ENCODE measurements at places on chromosomes 11 and 22.

GRCh38 chr11:20158597-20159257 lies 1.5 kb downstream of the DBX1 start:
- DNase-seq = no peak

- DNase-seq = no peak
These were observed 4.5 kb downstream of the RNF121 start for GRCh38 chr11:71933141-71933933.

GRCh38 chr11:113249786-113250185 lies 64.6 kb upstream of the TTC12 start:
- DNase-seq = no peak

DNA sequence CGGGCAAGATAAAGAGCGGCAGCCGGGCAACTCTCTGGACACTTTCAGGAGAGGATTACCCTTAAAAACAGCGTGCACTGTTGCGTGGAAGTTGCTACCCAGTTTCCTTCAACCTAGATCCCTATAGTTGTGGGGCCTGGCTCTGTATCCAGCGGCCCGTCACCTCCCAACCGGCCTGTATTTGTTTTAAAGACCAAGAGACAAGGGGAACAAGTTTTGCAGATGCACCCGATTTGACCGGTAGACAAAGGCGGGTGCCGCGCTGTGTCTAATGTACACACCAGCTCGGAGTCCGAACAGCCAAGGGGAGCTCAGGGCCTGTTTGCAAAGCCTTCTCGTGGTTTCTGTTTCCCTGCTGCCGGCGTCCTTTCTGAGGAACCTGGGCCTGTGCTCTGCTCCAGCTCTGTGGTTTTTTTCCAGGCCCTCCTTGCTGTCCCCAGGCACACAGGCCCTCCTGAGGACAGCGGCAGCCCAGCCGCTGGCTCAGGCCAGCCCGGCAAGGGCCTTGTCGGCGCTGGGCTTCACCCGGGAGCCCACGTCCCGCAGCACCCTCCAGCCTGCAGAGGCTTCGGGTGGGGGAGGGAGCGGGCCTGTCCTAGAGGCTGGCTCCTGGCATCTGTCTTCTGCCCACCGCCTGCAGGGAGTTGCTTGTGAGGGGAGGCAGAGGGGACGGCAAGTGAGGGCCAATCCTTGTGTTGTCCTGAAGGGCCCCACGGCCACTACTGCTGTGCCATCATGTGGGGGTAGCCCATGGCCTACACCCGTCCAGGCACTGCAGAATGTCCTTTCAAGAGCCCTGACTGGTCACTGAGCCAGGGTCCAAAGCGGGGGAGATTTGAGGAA lies 1.4 kb downstream of the TBX1 start:
- no peak for DNase-seq

DNA sequence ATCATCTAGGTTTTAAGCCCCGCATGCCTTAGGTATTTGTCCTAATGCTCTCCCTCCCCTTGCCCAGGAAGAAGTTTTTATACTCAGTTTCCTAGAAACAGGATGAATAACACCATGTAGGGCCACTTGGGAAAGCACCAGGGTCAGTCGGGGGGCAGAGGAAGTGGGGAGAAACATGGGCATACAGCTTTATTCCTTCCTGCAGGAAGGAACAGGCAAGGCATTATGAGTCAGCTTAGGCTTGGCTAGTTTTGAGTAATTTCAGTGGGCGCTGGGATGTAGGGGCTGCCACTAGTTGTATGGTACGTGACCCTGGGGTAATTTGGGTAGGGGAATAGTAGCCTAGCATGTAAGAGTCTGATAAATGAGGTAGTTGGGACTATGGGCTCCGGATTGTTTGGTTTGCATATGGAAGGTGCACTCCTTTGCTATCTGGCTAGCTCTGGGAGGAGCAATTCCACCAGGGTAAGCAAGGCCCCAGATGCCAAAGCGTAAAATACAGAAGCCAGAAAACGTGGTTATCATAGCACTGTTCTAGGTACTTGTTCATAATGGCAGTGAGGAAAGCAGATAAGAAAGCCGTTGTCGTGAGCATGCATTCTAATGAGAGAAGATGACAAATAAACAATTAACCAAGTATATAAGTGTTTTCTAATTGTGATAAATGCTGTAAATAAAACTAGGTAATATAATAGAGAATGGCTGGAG lies 24.8 kb downstream of the ACER3 start:
- DNase-seq = no peak

DNA sequence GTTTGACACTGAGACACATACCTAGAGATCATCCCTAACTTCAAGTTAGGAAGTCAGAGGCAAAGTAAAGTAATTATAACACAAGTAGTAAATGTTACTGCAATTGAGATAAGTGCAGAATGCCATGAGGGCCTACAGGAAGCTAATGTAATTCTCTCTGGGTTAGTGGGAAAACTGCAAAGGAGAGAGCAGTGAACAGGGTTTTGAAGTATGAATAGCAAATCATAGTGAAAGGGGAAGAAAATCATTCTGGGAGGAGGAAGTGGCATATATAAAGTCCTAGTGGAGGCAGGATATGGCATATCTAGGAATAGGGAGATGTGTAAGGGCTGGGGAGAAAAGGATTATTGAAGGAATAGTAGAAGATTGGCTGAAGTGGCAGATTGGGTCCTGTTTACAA lies 27.9 kb downstream of the RNF169 start:
- no peak for DNase-seq

GRCh38 chr11:48051217-48051830 lies 71.0 kb downstream of the PTPRJ start:
- no peak for DNase-seq

DNA sequence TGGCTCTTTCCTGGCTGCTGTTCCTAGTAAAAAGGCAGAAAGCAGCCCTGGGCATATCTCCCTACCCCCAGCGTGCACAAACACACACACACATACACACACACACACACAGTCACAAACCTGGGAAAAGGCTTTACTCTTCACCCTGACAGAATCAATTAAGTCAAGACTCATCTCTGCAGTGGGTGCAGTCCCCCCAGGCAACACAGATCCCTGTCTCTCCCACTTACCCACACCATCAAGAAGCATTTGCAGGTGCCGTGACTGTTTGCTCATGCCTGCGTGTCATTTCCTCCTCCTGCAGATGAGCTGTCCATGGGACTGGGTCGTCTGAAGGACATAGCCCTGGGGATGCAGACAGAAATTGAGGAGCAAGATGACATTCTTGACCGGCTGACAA lies 28.6 kb downstream of the SNAP29 start:
- DNase-seq = no peak

DNA sequence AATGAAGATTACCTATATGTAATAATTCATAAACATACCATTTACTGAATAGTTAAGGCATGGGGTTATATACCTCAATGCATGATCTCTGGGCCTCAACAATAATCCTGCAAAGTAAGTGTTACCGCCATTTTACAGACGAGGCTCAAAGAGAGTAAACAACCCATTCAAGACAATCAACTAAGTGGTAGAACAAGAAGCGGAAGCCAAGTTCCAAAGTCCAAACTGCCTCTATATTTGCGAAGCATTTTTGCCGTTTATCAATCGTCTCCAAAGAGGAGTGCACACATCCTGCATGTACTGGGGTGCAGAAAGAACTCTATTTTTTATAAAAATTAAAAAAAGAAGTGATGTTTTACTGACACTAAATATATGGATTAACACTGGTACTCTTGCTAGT lies 27.5 kb upstream of the P4HA3 start:
- DNase-seq = no peak

- no peak for DNase-seq
These were observed 19.1 kb upstream of the APLNR start for GRCh38 chr11:57256119-57256518.

GRCh38 chr11:19359221-19360000 lies 118.7 kb upstream of the E2F8 start:
- no peak for DNase-seq

GRCh38 chr22:38153821-38154562 lies 27.6 kb downstream of the PLA2G6 start:
- no peak for DNase-seq

DNA sequence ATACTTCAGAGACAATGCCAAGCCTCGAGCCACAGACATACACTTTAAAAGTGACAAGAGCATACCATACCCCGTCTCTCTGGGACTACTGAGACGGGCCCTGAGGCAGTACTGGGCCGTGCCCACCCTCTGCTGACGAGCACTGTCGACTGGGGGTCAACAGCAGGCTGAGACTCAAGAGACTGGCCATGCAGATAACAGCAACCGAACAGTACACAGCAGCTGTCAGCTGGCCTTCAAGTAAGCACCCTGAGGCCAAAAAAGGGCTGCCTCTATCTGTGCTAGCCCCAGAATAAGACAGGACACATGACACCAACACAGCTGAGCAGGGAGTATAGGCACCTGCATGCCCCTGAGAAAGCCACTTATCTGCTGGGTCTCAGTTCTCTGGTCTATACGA lies 18.9 kb upstream of the TMEM121B start:
- no peak for DNase-seq

DNA sequence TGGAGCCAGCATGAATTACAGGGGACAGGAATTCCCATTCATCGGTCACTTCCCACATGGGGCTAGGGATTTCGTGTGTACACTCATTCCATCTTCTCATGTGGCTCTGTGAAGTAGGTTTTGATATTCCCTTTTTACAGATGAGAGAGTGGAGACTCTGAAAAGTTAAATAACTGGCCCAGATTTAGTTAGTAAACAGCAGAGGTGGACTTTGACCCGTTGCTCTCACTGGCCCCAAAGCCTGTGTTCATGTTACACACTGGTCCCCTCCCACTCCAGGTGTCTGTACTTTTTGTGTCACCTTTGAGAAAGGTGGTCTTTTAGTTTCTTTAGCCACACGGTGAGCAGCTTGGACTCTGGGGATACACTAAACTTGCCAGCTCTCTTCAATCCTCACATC lies 108.5 kb downstream of the MICAL2 start:
- DNase-seq = no peak

GRCh38 chr11:117816846-117817367 lies 7.6 kb downstream of the FXYD2 start:
- DNase-seq = no peak

GRCh38 chr22:20084547-20085413 lies 4.7 kb downstream of the DGCR8 start:
- DNase-seq = no peak

DNA sequence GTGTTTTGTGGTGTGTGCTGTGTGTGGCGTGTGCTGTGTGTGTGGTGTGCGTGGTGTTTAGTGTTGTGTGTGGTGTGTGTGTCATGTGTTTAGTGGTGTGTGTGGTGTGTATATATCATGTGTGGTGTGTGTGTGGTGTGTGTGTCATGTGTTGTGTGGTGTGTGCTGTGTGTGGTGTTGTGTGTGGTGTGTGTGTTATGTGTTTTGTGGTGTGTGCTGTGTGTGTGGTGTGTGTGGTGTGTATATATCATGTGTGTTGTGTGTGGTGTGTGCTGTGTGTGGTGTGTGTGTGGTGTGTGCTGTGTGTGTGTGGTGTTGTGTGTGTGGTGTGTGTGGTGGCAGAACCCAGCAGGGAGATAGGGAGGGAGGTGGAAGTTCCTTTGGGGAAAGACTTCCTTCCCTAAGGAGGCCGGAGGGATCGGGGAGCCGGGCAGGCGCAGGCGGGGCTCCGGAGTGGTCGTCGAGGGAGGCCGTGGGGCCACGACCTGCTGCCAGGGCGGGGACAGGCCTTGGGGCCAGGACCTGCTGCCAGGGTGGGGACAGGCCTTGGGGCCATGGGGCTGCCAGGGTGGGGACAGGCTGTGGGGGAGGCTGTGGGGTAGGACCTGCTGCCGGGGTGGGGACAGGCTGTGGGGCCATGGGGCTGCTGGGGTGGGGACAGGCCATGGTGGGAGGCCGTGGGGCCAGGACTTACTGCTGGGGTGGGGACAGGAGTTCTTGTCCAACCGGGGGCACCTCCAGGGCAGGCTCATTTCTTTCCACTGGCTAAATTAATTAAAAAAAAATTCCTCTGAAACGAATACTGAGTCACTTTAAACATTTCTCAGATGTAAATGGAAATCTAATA lies 15.2 kb downstream of the PIM3 start:
- no peak for DNase-seq

DNA sequence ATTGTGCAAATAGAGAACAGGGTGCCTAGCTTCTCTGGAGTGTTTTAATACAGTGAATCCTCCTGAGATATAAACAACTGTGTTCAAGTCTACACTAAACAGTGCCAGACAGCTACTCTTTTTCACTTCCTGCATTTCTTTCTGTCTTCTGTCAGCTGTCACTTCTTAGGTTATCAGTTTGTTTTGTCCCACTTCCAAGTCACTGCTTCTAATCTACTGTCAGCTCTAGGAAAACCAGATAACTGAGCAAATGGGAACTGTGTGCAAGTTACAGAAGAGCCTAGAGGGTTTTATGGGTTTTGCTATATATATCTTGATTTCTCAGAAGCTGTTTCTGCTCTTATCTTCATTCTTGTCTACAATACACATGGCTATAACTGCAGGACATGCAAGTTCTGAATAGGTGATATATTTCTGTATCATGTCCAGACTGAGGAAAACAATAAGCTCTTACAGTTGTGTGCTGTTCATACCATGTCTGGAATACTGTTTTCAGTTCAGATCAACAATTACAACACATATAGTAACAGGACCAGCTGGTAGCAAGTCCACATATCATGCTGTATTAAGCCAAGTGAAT lies 5.8 kb downstream of the PITPNB start:
- no peak for DNase-seq

GRCh38 chr11:112610996-112611750 lies 350.0 kb upstream of the NCAM1 start:
- no peak for DNase-seq

GRCh38 chr11:46414466-46414796 lies 22.9 kb upstream of the CHRM4 start:
- no peak for DNase-seq

GRCh38 chr11:1882265-1883238 lies 9.1 kb downstream of the PRR33 start:
- peak; percentile 32 for DNase-seq

GRCh38 chr11:29481738-29482137 lies 535.1 kb downstream of the KCNA4 start:
- no peak for DNase-seq
